ENCODE measurements at places on chromosomes 5 and 9. TPM values are rescaled to one million over a fixed set of nuclear protein-coding genes. Genes with fewer than 3 reads are reported as not detected.

PCAT7 gene
- total RNA-seq = not detected

RASGRF2 gene
- total RNA-seq = 7.2 TPM

MARCHF11 gene
- not detected for total RNA-seq

DMRT2 gene
- 3.9 TPM for total RNA-seq
